C1 segment of cervical spinal cord (tissue), 14 donors: ENCODE measurements at places on chromosomes 16 and 17.

DNA sequence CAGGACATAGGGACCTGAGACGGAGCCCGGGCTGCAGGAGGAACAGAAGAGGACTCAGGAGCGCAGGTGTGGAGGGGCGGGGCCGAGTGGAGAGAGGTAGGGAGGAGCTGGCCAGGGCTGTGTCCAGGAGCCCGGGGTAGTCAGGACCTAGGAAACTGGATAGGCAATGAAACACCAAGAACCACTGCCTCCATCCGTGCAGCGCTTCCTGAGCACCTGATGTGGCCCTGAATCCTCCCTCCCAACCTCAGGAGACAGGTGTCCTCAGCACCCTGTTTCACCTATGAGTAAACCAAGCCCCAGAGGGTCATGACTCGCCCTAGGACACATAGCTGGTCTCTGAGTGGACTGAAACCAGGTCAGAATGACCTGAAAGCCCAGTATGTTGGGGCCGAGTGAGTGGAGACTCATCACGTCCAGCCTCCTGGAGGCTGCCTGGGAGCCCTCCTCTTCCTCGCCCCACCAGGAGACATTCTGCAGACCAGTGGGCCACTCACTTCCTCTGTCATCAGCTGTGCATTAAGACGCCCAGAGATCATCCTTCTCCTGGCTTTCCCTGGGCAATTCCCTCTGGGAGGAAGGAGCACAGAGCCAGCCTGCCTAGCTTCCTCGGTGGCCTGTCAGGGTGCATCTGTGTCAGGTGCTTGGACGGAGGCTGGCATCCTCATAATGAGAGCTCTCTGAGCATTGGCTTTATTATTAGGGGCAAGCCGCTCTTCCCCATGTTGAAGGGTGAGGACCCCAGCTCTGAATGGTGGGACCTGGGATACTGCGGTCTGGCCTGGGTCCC is 72.8 kb downstream of the SCNN1B start:
- DNase-seq = no peak

GRCh38 chr17:40453881-40454612 is 10.8 kb downstream of the IGFBP4 start:
- DNase-seq = no peak

DNA sequence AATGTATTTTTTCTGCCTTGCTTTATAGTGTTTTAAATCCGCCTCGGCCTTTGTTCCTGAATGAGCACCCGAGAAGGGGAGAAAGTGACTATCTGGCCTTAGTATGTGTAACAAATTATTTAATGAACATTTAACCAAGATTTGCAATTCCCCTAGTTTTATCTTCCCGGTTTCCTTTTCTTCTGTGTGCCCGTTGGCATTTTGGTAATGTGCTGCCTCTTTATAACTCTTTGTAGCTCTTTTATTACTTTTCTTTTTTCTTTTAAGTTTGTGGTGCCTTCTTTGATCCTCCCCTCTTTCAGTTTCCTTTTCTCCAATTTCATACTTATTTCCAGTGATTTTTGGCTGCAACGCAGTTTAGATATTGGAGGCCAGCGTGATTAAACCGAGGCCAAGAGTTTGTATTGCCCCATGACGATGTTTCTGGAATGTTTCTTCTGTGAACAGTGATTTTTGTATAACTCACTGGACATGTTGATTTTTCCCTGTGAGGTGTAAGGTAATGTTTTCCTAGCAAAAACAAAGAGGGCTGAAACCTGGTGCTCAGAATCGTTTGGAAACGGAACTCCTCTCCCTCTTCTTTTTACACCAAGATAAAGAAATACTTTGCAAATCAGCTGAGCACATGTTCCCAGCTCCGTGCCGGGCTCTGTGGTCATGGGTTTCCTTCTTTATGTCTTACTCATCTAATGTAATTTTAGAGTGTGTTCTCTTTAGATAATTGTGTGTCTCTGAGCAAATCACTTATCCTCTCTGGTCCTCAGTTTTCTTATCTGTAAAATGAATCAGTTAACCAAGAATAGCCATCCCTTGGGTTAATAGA is 344.3 kb downstream of the WWOX start:
- DNase-seq = no peak

DNA sequence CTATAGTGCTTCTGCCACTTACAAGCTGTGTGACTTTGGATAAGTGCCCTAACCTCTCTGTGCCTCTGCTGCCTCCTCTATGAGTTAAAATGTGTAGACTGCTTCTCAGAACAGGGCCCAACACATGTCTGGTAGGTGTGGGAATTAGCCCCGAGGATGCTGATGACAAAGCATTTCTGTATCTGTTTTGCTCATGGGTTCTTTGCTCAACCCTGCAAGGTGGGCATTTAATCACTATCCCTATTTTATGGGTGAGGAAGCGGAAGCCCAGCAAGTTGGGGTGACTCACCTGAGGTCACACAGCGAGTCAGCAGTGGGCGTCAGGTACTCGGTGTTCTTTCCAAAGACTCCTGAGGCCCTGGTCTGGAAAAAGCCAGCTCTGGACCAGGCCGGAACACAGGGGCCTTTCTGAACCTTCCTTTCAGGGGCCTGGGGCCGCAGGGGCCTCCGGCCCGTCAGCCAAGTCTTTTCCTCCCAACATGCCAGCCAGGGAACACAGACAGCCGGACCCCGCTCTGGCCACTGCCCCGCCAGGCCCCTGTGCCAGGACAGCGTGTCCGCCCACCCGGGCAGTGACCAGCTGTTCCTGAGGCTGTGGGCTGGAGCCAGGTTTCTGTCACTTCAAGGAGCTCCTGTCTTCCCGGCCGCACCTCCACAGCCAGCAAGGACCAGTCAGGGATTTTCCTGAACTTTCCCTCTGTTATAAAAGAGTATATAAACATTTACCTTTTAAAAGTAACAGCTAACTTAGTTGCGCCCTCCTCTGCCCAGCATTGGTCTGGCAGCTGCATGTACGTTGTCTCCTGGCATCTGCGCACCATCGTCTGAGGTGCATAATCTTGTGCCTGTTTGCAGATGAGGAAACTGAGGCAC is 62.5 kb downstream of the SREBF1 start:
- DNase-seq = no peak

DNA sequence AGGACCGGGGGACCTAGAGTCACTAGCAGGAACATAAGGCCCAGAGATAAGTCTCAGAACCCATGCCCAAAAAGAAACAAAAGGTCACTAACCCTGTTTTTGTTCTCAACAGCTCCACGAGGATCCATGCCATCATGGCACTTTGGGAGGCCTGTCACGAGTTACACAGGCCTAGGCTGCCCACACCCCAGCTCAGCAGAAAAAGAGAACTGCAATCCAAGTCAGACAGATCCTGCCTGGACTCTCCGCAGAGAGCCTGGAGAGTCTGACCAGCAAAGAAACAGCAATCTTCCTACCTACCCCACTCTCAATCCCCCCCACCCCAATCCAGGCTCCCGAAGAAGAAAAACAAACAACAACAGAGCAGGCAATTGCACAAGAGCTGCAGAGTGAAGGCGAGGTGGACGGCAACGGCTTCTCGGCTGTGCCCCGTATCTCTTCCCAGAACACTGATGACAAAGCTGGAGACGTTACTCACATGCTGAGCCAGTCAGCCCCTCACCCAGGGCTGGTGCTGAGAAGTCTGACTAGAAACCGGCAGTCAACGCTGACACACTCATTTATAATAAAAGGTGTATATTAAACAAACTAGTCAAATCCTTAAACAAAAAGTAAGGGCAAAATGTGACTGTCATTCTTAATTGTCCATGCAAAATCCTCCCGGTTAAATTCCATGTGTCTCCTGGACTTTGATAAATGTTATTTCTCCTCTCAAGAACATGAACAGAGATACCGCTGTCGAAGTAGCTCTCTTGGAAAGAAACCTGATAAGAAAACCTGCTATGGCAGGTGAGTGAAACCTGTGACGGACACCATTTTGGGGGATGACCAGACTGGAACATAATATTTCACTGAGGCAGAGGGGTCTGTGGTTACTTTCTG is 89.3 kb downstream of the SMG6 start:
- peak; percentile 66 for DNase-seq

DNA sequence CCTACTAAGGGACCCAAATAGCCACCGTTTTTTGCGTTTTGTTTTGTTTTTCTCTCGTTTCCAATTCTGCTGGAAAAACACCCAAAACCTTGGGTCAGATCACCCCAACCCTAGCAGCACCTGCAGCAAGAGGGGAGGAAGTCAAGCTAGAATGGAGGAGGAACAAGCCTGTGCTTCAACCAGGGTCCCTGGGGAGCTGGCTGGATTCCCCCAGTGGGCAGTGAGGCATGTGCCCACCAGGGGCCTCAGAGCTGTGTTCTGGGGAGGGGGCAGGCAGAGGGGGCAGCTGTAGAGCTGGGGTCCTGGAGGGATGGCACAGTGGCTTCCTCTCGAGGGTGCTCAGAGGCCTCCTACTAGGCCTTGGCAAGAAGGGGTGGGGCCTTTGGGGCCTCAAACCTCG is 6.5 kb downstream of the CD79B start:
- no peak for DNase-seq

DNA sequence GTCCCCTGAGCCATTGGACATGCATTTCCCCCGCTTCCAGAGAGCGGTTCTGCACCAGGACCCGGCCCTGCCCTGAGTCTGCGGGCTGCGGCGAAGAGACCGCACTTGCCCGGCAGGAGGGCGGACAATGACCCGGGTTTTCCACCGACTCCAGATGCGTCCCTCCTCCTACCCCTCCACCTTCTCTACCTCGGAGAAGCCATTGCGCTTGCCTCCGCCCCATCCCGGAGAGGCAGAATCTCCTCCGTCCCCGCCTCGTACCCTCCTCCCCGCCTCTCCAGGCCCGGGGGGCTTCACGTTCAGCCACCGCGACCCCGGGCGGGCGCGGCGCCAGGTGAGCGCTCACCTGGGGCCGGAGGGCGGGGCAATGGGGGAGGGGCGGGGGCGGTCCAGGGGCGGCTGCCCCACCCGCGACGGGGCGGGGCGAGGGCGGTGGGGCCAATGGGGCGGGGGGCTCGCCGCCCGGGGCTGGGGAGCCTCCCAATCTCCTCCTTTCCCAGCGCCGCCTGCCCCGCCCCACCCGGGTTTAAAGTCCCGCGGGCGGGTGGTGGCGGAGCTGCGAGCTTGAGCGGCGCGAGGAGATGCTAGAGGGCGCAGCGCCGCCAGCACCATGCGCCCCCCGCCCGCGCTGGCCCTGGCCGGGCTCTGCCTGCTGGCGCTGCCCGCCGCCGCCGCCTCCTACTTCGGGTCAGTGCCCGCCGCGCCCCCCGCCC is at the start of gene WNT9B:
Gene WNT9B (plus strand): TSS at position 555 of the 713 bp plus-strand sequence. CDS start 56 bp downstream, at position 611.
- DNase-seq = no peak

DNA sequence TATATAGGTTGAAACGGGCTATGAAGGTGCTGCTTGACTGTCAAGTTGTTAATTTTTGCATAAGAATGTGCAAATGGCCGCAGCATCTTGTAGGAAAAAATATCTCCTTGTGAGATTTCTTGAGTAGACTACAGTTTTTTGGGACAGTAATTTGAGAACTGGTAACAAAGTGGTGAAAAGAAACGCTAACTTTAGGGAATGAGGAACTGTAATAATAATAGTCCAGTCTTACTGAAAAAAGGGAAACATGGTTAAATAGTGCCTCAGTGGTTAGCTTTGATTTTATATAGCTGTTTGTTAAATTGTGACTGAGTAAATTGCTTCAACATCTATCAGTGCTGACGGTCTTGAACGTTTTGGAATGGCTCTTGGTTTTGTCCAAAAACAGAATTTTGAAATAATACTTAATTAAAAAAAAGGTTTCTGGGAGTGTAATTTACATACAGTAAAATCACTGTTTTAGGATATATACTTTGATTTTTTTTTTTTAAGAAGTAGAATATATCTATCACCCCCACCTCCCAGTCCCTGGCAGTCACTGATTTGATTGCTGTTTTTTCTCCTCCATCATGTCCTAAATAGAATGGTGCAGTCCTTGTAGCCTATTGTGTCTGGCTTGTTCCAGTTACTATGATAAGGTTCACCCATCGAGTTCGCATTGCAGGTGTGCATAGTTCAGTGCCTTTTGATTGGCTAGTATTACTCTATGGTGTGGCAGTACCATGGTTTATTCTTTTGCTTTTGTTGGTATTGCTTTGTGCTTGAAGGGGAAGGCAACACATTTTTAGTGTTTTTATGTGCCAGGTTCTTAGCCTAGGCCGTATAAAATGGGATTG is 2.8 kb downstream of the HAPSTR1 start:
- DNase-seq = no peak

DNA sequence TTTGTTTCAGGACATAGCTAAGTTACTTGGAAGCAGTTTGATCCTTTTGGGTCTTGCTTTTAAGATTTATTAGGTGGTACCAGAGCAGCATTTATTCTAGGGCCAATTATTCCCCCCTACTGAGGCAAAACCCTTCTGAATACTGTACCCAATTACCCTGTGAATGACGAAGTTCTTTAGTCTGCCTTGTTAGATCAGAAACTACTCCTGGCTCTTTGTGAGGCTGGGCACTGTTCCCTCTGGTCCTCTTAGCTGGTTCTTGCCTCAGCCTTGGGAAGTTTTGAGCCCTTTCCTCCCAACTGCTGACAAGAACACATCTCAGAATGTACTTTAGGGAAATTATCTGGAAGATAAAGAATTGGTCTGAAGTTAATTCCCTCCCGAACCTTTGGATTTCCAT is 115.6 kb downstream of the CDK5R1 start:
- DNase-seq = no peak

DNA sequence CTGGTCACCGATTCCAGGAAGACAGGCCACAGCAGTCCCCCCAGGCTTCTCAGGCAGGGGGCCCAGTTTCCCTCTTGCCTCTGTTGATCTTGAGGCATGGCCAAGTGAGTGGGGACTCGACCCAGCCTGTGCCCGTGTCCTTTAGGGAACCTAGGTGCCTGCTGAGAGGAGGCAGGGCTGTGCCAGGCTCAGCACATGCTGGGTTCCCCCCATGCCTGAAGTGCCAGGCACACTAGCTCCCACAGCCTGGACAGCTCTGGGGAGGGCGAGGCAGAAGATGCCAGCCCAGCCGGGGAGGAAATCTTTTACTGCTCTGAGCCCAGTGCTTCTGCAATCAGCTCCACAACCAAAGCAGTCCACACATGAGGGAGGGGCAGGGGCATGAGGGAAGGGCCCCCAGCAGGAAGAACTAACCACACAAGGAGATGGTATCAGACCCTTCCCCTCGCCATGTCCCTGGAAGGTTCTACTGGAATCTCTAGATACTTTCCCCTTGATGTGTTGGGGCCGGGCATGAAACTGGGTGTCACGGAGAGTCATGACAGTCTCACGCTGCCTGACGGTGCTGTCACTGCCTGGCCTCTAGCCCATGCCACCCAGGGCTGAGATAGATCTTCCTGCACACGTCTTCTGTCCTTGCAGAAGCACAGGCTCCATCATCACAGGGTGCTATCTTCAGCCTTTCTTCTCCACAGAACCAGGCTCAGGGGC is 25.5 kb downstream of the MYO18A start:
- DNase-seq = no peak

GRCh38 chr16:4113358-4114256 is 2.6 kb downstream of the ADCY9 start:
- DNase-seq = no peak

- no peak for DNase-seq
These were observed 55.2 kb upstream of the GOT2 start for GRCh38 chr16:58789351-58789750.

- no peak for DNase-seq
These were observed 6.1 kb downstream of the ABCA5 start for GRCh38 chr17:69320908-69321238.

DNA sequence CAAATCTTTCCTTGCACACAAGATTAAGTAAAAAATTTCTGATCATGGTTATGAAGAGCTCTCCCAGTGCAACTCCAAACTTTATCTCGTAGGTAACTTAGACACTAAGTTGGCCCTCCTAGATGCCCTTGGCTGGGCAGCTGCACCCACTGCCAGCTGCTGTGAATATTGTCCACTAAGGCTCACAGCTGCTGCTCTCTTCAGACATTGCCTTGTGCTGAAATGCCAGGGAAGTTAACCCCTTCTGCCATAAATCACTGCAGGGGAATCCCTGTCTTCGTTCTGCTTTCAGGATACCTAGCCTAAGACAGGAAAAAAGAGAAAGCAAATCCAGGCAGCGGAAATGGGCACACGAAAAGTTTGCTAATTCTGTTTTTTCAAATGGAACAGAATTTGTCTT is 106.4 kb downstream of the IRX5 start:
- DNase-seq = no peak
